ENCODE measurements at places on chromosomes 4 and X.

DNA sequence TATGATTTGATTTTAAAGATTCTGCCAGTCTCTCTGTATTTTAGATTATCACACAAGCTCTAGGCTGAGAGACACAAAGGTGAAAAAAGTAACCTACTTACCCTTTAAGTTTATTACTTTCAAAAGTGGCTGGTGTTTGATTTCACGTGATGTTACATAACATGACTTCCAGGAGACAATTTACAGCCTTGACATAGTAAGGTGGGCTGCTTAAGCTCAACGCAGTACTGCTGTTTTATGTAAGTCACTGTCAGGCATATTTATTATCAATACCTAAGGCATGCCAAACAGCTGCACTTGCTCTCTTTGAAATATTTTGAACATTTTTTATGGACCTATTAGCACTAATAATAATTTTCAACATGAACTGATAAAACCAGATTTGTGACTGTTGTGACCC is 451.5 kb upstream of the FAM241A start:
- DNase-seq: no peak

DNA sequence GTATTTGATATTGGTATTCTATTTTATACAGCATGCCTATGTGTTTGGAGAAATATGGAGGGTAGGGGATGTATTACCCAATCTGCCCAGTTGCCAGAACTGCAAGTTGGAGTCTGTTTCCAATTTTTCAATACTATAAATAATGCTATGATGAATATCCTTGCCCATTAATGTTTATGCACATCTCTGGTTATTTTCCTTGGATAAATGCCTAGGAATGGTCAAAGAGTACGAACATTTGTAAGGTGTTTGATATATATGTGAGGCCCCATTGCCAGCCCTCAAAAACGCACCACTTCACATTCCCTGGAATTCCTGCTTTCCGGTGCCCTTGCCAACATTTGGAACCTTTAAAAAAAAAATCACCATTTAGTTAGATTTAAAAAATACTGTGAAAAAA is 34.3 kb downstream of the CLDN34 start:
- DNase-seq: no peak

DNA sequence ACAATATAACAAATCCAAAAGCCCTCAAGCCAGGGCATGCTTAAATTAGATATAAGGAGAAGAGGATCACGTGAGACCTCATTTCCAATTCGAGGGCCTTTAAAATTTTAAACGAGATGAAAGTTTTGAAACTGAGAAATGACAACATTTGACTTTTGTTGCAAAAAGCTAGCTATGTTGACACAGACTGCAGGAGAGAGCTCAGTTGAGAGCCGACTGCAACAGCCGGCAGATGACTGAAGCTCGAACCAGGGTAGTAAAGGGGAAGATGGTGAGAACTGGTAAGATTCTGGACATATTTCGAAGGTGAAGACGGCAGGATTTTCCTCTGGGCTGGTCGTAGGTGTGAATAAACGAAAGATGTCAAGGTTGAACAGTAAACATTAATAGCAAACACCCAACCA is 773 bp downstream of the PRMT9 start:
- no peak for DNase-seq

- no peak for DNase-seq
These were observed 87.6 kb downstream of the JAKMIP1 start for GRCh38 chr4:6112606-6113290.

DNA sequence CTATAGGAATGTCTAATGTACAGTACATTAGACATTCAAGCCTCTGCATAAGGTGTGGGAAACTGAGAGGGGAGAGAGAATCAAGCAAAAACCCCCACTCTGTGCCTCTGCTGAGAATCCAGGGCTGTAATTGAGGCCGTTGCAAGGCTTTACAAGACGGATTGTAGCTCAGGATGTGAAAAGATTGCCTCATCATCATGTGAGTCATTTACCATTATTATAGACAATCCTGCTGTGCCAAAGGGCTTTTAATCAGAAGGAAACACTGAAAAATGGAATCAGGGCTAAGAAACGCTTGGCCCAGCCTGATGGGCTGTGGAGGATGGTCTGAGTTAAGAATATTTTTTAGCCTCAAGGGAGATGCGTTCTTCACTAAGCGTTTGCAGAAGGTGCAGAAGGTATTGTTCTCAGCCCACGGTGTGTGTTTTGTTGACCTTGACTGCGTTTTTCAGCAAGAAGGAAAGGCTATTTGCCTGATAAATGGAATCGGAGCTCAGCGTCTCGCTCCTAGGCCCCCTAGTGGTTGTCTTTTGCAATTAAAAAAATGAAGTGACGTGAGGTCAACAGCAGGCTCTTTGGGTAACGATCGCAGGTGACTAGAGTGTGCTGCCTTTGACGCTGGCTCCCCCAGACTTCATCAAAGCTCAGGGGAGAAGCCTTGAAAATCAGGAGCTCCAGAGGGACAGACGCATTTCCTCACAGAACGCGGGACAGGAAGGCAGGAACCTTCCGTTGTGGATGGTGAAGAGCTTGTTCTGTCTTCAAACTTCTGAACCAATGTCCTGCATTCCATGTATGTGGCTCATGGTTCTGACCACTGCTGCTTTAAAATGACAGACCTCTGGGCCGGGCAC is 18.1 kb upstream of the CHRNA9 start:
- peak; percentile 87 for DNase-seq

- DNase-seq: no peak
These were observed 66.0 kb downstream of the REPS2 start for GRCh38 chrX:17012465-17012864.

GRCh38 chr4:13528821-13529127 is 15.5 kb downstream of the NKX3-2 start:
- no peak for DNase-seq

DNA sequence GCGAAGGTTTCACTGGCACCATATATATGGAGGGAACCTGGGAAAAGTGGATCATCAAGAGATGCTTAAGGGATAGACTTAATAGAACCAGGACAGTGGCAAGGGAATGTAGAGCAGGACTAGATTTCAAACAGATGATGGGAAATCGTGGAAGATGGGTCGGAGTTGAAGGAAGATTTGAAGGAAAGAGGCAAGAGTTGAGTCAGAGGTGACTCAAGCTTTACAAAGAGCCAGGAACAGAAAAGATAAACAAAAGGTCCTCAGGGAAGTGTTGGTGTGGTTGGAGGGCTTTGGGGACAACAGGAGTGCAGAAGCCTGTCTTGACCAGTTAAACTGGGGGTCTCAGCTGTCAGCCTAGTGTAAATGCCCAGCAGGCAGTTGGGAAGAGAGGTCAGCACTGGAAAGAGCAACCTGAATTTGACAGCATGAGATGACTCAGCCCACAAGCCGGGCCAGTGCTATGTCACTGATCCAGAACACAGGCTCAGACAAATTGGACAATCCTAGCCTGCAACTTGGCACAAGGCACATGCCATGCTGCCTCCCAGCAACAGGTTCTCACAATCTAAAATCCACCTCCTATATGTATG is 230.5 kb downstream of the IDS start:
- DNase-seq: no peak

- no peak for DNase-seq
These were observed 32.8 kb downstream of the ABCE1 start for GRCh38 chr4:145130788-145131399.

- no peak for DNase-seq
These were observed 326.2 kb upstream of the SLIT2 start for GRCh38 chr4:19925516-19925915.

- no peak for DNase-seq
These were observed 73.0 kb downstream of the TLL1 start for GRCh38 chr4:165945991-165946390.
